ENCODE measurements at places on chromosomes 6 and 20.

- no peak for DNase-seq
These were observed 152.8 kb downstream of the GRM4 start for GRCh38 chr6:33993091-33993490.

- no peak for DNase-seq
These were observed 44.6 kb downstream of the RIN2 start for GRCh38 chr20:19802492-19803158.

DNA sequence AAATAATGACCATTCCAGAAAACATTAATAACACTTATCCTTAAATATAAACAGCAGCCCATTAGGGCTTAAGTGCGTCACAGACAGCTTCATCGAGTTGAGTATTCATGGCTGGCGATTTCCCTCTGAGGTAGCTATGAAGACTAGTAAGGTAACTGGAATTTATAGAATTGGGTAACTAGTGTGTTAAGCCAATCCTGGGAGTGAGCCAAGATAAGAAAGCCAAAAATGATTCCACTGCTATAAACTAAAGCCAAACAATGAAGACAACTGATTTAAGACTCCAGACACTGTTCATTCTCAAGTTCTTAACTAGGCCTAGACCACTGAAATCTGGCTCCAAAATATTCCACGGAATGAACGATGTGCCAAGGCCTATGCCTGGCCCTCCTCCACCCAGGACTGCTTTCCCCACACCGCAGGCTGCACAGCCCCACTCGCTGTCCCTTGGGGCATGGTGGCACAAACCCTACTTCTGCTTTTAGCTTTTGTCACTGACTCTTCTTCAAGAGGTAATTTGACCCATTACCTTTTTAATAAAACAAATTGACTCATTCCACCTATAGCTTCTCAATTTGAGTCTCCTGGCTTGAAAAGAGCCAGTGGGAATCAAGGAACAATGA, 66.0 kb downstream of the BLOC1S5 start:
- no peak for DNase-seq

DNA sequence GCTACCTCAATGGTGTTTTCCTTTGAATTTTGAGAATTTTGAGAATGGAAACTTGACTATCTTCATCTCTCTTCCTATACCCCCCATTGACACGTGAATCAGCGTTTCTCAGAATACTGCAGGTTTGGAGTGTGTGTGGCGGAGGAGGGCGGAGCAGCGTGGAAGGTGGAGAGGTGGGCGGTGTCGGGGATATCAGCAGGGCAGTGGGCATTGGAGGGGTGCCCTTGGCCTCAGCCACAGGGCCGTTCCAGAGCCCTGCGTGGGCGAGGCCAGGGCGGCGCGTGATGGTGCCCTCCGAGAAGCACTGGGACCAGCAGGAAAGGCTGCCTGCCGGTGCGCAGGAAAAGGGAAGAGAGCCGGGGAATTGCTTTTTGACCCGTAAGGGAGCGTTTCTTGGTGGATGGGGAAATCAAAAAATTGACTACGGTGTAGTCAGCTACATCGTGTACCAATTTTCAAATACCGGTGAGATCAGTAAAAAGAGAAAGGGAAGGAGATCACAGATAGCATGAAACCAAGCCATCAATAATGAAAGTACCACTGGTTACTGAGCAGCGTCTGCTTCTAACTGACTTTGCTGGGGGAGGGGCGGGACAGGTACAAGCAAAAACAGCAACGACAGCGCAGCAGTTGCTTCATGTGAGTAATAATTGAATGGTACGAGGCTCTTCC, 82.7 kb upstream of the DUSP22 start:
- DNase-seq: no peak

DNA sequence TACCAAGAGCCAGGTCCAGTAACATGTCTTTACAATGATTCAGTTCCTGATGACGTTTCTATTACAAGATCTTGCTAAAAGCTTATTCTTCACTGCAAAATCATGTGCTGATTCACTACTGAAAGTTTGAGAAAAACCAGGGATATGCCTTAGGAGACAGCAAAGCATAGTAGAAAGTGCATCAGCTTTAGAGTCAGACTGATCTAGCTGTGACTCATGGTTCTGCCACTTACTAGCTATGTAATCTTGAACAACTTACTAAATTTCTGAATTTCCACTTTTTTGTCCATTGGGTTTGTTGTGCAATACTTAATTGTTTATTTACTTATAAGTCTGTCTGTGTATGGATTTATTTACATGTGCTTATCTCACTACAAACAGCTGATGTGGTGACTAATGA, 198.5 kb upstream of the RSPO3 start:
- DNase-seq: no peak

DNA sequence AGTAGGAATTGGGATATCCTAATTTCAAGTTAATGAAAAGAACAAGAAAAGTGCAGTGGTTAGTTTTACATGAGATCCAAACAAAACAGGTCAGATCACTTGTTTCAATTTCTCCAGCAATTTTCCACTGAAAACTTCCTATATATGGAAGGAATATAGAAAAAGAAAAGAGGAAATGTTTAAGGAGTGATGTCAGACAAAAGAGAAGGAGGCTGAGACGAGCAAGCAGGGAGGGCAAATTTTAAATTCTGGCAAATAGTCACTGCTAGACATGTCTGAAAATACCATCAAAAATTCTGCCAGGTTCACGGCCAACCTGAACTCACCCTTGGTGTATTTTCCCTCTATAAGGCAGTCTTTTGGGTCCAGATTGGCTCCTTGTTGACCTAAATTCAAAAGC, 9.5 kb upstream of the NUP153 start:
- DNase-seq: no peak

GRCh38 chr20:32034581-32035425, 17.2 kb upstream of the HCK start:
- no peak for DNase-seq

- no peak for DNase-seq
These were observed 98.6 kb downstream of the KCNQ5 start for GRCh38 chr6:72720464-72720863.

GRCh38 chr20:44500221-44500620, 21.6 kb downstream of the SERINC3 start:
- DNase-seq: no peak

- no peak for DNase-seq
These were observed 315.5 kb upstream of the ARID1B start for GRCh38 chr6:156461647-156462046.

- no peak for DNase-seq
These were observed 25.2 kb downstream of the GPX6 start for GRCh38 chr6:28490205-28490890.

- no peak for DNase-seq
These were observed 41.5 kb downstream of the FHL5 start for GRCh38 chr6:96604420-96604819.

DNA sequence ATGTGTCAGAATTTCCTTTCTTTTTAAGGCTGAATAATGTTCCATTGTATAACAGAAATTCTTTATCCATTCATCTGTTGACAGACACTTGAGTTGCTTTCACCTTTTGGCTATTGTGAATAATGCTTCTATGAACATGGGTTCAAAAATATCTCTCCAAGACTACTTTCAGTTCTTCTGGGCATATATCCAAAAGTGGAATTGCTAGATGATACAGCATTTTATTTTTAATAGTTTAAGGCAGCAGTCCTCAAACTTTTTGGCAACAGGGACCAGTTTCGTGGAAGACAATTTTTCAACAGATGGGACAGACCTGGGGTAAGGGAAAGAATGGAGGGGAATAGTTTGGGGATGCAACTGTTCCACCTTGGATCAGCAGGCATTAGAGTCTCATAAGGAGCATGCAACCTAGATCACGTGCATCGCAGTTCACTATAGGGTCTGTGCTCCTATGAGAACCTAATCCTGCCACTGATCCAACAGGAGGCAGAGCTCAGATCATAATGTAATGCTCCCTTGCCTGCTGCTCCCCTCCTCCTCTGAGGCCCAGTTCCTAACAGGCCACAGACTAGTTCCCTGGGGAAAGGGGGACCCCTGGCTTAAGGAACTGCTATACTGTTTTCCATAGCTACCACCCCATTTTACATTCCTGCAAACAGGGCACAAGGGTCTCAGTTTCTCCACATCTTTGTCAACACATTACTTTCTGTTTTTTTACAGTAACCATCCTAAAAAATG, 239.9 kb upstream of the RNF217 start:
- DNase-seq: no peak

DNA sequence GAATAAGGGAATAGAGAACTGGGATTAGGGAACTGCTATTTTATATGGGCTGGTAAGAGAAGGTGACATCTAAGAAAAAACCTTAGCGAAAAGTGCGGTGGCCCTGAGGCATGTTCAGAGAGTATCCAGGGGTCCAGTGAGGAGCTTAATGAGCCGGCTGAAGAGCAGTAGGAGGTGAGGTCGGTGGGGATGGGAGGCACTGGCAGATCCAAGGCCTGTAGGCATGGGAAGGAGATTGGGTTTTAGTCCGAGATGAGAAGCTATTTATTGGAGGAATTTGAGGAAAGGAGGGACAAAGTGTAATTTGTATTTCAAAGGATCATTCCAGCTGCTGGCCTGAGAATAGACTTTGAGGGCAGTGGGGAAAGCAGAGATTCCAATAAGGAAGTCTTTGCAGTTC, 123.8 kb downstream of the QKI start:
- no peak for DNase-seq

GRCh38 chr20:50996901-50997865, 25.7 kb downstream of the KCNG1 start:
- no peak for DNase-seq

- DNase-seq: no peak
These were observed 216.1 kb downstream of the QKI start for GRCh38 chr6:163630572-163630971.

DNA sequence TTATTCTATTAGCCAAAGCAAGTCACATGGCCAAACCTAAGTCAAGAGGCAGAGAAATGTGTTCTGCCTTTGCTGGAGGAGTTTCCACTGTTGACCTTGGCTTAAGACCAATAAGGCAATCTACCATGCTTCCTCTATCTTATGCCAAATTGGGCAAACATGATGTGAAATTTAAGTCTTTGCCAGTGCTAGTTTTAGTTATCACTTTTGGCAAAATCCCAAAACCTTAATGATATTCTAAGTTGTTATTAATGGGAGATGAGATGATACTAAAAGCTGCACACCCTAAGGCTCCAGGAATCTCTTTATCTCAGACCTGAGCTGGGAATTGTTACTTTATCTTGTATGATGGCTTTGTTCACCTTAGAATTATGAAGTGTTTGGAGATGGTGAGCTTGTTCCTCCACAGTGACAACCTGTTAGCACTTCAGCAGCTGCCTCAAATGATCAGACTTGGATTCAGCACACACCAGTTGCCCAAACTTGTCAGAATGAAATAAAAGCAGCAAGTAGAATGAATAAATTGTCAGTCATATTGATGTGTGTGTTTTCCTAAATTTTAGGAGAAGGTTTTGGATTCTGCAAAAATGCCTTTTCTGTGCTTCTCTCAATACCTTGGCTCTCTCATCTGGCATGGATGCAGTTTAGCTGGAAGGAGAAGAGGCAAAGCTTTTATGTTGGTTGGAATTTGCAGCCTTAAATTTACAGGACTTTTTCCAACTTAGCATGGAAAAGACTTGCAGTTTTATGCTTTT, 49.3 kb downstream of the RIN2 start:
- DNase-seq: no peak

DNA sequence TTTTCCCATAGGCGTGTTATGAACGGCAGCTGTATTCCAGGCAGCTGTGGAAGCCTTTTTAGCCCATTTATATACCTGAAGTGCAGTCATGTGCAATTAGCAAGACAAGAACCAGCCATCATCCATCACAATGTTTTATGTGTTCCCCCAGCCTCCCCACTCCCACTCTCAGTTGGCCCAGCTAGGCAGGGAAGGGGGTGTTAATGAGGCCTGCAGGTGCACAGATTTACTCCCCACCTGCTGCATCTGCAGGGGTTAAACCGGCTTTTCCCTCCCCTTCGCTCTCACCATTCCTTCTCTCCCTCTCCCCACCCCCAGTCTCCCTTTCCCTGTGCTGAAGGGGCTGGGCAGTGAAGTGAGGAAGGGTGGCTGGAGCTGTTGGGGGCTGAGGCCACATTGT, 149.8 kb upstream of the AKAP12 start:
- DNase-seq: no peak

DNA sequence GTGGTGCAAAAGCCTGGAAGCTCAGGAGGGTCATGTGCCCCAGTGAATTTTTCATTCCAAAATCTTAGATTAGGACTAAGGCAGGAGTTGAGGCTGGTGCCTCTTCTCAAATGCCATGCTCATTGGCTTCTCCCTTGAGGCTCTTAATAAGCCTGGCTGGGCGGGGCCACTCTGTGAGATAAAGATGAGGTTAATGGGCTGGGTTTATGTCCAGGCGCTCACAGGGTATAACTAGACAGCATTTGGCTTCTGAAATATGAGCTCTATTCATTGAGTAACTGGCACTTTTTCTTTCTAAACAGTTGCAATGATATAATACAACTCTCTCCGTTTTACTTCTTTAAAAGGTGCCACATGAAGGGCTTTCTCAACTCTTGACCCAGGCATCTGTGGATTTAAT, 156.3 kb downstream of the SCML4 start:
- DNase-seq: no peak

- no peak for DNase-seq
These were observed 4.2 kb upstream of the ZBTB46 start for GRCh38 chr20:63835021-63835858.

DNA sequence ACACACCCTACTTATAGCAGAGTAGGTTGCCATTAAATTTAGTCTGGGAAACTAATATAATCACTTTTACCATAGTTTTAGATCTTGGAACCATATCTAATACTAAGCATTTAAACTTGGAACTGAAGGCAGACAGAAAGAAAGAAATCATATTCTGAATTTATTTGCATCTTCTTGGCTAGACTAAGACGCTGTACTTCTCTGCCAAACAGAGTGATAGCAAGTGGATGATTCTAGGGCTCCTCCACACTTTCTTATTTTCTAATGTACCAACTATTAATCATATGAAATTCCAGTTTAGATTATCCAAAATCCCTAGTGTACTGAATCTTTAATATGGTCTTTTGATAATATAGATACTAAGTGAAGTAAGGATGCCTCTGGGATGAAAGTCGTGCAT, 277.0 kb downstream of the CENPW start:
- DNase-seq: no peak

DNA sequence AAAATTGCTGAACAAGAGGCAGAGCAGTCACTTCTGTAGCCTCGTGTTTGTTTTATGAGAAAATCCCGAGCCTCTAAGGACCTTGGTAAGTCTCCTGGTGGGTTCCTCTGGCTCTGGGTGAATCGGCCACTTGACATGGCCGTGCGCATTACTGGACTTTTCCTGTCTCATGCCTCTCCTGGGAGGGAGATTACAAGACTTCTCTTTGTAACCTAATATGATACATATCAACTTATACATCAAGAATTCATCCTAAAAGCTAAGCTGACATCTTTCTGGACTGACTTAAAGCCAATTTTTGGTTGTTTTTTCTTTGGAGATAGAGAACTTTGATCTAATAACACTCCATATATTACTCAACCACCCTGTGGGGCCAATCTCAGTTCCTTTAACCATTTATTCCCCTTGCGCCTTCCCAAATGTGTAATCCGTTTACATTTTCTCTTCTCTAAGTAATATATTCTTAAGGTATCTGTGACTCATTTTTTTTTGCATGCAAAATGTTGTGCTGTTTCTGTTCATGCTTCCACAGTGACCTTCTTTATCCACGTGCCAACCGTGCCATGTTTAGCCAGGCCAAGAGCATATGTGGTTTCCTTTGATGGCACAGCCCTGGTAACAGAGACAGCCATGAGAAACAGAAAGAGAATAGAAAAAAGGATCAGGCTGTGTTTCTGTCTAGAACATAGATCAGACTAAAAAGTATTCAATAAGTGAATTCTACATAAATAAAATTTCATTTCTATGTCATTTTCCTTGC, 47.5 kb upstream of the JAG1 start:
- DNase-seq: no peak

Data from activated CD8-positive, alpha-beta memory T cell treated with anti-CD3 and anti-CD28 coated beads for 4 hours (primary cell).